ENCODE measurements at places on chromosomes 1 and 21.
A peak's percentile ranks its signal among the peaks of the same experiment; 100 is the strongest.

GRCh38 chr1:147815503-147815902, 55.1 kb upstream of the GJA5 start:
- DNase-seq: no peak

DNA sequence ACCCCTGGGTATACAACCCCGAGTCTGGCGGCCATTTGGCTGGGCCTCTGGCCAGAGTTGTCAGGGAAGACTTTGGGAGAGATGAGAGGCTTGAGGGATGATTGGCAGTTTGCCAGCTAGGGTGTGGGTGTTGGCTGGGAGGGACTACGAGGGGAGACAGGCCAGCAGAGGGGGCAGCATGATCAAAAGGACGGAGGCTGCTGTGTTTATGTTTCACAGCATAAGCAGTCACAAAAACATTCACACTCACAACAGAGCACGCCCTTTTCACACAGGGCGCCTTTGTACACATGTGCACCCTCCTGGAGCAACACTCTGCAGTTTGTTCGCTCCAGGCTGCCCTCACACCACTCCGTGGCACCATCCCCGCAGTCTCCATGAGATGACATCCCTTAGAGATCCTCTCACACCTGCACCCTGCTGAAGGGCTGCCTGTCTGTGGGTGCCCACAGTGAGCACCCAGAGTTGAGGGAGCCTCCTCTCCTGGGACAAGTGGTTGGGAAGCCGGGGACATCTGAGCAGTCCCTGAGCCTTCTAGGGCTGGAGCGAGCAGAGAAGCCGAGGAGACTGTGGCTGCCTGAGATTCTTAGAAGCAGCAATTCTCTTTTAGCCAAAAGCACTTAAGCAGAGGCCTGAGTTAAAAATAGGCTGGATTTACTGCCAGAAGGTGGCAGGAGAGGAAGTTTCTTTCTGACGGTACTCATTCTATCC, 15.4 kb downstream of the EFNA3 start:
- DNase-seq: peak; percentile 37

DNA sequence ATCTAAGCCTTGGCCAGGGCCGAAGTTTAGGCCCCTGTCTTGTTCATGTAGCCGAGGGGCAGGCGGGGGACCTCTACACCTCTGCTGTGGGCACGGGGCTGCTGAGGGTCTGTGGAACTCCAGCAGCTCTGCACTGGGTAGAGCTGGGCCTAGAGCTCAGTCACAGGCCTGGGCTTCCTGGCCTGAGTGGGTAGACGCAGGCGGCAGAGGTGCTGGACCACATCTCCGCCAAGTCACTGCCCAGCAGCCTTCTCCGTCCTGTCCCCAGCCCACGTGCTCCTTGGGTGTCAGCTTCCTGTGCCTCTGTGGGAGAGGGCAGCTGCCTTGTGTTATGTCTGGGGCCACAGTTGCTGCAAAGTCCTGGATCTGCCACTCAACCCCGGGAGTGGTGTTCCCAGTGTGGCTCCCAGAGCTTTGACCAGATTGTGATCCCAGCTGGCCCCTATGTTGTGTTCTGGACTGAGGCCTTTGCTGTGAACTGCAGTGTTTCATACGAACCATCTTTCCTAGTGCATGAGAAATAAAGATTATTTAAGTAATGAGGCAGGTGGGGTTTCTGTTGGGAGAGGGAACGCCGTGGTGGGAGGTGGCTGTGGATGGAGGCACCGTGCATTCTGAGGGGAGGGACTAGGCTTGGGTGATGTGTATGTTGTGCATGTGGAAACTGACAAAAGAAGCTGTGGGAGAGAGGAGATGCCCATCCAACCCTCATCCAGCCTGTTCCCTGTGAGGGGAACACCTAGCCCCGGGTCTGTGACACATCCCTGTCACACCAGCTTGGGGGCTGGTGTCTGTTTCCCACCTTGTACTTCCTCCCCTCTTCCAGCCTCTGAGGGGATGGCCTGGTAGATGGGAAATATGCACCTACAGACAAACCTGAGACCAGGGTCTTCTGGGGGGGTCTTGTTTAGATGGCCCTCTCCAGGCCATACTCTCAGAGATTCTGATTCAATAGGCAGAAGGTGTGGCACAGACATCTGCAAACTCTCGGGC, 12.2 kb downstream of the AMPD2 start:
- DNase-seq: no peak

DNA sequence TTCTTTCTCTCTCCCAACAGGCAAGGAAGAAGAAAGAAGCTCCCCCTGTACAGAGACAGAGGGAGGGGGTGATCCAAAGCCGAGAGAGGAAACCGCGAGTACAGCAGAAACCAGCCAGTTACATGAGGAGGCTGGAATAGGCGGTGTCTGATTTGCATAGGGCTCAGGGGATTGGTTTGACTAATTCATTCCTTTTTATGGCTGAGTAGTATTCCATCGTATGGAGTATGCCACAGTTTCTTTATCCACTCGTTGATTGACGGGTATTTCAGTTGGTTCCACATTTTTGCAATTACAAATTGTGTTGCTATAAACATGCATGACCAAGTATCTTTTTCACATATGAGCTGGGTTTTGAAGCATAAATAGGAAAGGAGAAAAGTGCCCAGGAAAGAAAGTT, 3.4 kb upstream of the GPX7 start:
- DNase-seq: no peak

DNA sequence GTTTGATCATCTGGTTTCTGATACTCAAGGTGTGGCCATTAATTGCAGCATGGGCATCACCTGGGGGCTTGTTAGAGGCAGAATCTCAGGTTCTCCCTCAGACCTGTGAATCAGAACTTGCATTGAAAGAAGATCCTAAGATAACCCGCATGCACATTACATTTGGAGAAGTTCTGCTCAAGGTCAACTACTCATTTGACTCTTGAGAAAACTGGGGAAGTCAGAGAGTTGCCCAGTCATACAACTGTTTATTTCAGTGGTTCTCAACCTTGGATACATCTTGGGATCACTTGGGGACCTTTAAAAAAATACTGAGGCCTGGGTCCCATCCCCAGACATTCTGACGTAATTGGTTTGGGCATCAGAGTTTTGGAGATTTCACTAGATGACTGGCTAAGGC, 30.5 kb downstream of the CAMTA1 start:
- no peak for DNase-seq

- DNase-seq: no peak
Measured at GRCh38 chr1:98766255-98766654, 104.7 kb downstream of the SNX7 start.

DNA sequence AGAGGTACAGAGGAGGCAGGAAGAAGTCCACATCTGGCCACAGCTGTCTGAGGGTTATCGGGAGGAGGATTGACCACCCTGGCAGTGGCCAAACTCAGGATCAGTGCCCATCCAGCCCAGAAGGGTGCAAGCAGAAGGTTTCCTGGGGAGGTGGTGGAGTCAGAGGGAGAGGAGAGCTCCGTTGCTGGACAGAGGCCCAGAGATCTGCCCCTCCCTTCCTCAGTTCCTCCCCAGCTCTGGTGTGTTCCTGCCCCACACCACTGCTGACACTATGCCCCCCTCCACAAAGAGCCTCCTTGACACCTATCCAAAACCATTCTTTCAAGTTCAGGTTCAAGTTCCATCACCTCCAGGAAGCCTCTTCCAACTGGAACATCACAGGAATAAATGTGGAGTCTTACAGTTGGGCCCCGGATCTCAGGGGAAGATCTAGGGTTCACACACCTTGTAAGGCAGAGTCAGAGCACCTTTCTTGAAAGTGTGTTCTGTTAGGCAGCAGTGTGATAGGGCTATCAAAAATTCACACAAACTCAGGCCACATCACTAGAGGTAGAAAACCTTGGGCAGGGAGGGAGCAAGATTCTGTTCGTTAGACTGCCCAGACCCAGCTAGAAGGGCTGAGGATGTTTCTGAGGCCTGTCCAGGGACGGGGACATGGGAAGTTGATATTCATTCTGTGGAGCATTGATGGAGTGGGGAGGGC, 7.4 kb downstream of the LDLRAD1 start:
- DNase-seq: no peak

- peak; percentile 82 for DNase-seq
Measured at GRCh38 chr1:204323887-204324286, 35.8 kb downstream of the PLEKHA6 start.

- no peak for DNase-seq
Measured at GRCh38 chr1:237012361-237012760, 8.1 kb upstream of the MT1HL1 start.

DNA sequence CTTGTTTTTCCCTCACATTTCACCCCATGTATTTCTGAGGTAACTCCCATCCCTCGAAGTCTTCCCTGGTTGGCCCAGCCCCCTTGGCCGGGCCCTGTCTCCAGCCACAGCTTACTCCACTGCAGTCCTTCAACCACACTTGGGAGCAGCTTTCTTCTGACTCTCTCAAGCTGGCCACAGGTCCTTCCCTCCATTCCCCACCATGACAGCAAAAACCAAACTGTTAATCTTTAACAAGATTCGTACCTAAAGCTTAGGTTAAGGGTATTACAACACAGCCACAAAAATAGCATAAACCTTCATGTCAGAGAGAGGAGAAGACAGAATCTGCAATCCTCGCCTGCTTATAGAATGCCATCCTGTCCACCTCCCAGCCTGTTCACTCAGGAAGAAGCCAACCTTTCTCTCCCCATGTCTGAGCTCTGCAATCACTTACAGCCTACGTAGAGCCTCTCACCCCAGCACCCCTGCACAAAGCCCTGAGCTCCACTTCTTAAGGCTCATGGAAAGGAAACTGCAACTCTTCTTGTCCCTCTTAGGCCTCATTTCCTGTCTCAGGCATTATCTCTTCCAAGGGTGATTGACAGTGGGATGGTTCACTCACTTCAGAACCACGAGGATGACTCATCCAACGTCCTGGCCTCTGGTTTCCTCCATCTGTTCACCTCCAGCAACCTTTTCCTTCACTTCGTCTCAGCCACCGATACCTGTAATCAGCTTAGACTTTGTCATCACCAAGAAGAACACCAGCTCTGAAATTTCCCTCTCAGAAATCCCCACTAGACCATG, 72.8 kb downstream of the CD2 start:
- DNase-seq: peak; percentile 48

DNA sequence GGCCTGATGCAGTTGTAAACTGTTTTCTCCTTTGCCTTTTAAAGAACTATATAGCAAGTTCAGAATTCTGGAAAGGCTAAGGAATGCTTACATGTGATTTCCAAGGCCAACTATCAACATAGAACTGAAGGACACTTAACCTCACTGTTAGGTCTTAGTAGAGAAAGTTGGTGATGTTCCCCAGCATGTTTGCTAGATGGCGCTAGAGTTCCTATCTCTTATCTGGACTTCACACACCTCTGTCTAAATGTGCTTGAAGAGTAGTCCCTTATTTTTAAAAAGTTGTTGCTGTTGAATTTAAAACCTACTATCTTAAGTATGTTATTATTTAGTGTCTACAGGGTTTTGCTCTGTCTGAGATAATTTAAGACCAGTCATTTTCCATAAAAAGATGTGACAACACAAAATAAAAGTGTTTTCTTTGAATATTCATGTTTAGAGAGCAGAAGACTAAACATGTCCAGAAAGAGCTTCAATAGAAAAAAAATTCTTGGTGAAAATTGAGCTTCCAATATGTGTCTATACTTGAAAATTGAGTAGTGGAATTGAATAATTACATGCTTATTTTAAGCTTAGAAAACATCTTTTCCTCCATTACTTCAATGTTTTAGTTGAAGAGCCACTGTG, 237.3 kb downstream of the S1PR1 start:
- DNase-seq: peak; percentile 9

DNA sequence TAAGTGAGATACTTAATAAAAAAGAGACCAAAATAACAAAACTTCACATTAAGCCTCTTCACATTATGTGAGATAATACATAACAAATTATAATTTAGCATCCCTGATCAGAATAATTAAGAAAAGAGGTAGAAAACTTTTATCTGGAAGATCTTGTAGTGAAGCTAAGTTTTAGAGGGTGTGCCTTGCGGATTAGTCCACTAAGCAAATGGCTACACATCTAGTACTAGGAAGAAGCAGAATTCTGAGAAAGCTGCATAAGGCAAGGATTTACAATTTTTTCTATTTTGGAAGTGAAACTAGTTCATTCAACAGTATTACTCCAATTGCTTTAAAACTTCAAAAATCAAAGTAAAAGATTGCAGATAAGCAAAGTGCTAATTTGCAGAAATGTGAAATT, 3.5 kb downstream of the YOD1 start:
- no peak for DNase-seq

DNA sequence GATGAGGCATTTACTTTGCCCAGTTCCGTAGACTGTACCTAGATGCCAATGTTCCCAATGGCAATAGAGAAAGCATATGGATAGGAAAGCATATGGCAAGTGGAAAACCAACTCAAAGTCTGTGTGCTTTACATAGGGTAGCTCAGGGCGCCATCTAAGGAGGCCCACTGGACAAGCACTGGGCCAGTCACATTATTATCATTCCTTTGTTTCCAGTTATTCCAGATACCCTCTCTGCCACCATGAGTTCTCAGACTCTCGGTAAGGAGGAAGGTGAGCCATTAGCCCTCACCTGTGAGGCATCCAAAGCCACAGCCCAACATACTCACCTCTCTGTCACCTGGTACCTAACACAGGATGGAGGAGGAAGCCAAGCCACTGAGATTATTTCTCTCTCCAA, 9.8 kb downstream of the CD101 start:
- DNase-seq: no peak

- DNase-seq: no peak
Measured at GRCh38 chr1:18531503-18531845, 50.7 kb downstream of the KLHDC7A start.

DNA sequence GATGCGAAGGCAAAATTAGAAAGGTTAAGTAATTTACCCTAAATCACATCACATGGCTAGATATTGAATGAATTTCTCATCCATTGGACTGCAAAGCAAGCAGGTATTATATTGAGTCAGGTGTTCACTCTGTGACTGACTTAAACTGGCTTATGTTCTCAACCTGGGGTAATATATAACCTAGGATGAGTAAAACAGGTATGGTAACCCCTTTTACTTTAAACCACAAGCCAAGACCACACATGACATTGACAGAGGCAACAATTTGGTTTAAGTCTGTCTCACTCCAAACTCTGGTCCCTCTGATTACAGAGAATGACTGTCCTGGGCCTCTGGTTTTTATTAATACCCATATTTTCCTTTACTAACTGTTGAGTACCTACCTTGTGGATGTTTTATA, 33.3 kb downstream of the MAEL start:
- DNase-seq: no peak

- DNase-seq: peak; percentile 75
Measured at GRCh38 chr1:61808968-61809367, 66.7 kb downstream of the PATJ start.

DNA sequence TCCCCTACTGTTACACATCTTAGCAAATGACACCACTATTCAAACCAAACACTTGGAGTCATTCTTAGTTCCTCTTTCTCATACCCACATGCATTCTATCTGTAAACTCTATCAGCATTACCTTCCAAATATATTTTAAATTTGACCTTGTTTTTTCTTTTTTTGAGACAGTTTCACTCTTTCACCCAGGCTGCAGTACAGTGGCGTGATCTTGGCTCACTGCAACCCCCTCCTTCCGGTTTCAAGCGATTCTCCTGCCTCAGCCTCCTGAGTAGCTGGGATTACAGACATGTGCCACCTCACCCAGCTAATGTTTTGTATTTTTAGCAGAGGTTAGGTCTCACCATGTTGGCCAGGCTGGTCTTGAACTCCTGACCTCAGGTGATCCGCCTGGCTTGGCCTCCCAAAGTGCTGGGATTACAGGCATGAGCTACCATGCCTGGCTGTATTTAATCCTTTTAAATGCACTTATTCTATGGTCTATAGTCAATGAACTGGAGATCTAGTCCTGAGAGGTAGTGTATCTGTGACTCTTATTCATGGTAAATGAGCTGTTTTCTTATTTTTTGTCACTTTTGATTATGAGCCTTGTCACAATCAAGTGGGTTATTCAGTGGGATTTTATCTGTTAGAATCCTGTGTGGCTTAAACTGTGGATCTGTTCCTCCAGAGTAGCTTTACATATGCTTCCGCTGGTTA, 73.1 kb downstream of the GATAD2B start:
- DNase-seq: no peak

Data from fibroblast of skin of right biceps (primary cell).